ENCODE measurements at places on chromosomes 6 and 20.

DNA sequence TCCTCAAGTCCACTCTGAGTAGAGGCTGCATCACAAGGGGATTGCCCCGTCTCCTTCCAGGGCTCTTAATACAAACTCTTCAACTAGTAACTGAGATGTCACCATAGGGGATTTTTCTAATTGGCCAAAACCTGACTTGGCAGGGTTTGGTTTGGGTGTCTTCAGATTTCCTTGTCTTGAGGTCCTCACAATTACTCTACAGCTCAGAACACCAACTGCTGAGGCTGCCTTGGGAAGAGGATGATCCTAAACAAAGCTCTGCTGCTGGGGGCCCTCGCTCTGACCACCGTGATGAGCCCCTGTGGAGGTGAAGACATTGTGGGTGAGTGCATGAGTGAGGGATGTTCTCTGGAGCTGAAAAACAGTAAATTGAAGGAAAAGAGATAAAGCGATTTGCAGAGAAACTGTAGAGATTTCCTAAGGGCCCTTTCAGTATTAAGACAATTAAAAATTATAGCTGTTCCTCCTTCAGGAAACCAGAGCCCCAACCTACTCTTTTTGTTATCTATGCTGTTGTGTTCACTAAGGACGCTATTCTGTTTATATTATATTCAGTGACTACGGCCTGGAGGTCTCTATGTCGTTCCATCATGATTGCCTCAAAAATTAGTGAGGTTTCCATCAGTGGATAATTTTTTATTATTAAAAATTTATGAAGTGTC is at the start of gene HLA-DQA1:
Gene HLA-DQA1, plus strand, starts transcription at position 188 of the 662 bp plus-strand sequence. Its CDS starts 53 bp downstream, at position 241.
- no peak for DNase-seq

GRCh38 chr20:4604580-4604979 is 117.1 kb upstream of the PRND start:
- no peak for DNase-seq

DNA sequence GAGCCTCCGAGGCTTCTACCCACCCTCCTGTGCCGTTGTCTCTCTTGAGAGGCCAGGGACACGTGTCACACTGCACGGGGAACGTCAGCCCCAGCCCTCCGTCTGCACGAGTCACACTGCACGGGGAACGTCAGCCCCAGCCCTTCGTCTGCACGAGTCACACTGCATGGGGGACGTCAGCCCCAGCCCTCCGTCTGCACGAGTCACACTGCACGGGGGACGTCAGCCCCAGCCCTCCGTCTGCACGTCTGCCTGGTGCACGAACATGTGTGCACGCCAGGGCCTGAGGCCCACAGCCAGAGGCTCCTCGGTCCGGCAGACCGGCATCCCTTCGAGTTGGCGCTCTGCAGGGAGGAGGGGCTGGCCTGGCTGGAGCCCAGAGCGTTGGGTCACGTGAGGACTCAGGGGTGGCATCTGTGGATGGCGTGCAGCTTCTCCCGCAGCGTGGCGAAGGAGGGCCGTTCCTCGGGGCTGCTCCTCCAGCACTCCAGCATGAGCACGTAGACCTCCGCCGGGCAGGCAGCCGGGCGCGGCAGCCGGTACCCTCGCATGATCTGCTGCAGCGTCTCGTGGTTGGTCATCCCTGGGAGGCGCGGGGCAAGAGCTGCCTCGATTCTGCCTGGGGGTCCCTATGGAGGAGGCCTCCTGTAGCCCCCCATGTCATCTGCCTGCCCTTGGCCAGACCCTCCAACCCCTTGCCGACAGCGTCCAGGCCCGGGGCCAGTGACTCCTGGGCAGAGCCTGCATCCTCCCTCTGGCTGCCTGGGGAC is 3.4 kb upstream of the PTK6 start:
- no peak for DNase-seq

GRCh38 chr6:137776786-137777686 is 90.0 kb upstream of the TNFAIP3 start:
- DNase-seq = no peak

GRCh38 chr6:159044899-159045727 is at the start of gene TAGAP:
Gene TAGAP (minus strand): TSS chr6:159044991. CDS start chr6:159044146, 845 bp downstream.
- DNase-seq = no peak

- DNase-seq = no peak
These were observed 40.5 kb downstream of the BEND6 start for GRCh38 chr6:56995347-56995902.

DNA sequence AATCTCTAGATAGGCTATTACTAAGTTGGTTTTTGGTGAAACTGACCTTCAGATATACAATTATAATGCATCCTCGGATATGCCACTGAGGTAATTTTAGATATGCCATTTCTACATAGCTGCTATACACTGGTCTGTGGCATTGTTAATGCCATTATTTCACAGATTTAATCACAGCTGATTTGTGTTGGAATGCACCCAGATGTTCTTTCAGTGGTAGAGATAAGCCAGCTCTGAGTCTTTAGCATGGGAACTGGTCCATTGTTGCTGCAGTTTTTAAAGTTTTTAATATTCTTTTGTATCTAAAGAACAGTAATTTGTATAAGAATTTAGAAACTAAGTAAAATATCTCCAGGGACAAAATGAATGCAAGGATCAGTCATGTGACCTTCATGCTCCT is 6.8 kb downstream of the TMX4 start:
- no peak for DNase-seq

- no peak for DNase-seq
These were observed 30.5 kb upstream of the HLA-G start for GRCh38 chr6:29797135-29797534.

DNA sequence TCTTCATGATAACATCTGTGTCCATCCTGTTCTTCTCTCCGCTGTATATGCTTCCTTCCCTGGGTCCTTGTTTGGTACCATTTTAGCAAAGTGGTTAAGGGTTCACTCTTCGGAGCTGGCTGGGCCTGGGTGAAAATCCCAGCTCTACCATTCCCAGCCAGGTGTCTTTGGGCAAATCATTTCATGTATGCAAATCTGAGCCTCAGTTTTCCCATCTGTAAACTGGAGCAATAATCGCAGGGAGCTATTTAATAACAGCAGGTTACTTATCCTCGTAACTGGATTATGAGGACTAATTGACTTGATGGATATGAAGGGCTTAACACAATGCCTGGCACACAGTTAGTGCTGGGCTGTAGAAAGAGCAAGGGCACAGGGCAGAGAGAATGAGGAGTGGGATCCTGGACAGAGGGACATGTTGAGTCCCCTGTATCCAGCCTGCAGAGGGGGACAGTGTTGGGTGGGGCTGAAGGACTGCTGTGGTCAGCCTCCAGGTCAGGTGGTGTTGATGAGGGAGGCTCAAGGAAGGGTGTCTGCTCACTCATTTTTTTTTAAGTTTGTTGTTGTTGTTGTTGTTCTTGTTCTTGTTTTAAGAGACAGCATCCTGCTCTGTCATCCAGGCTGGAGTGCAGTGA is 44.3 kb upstream of the FAM83D start:
- no peak for DNase-seq

- DNase-seq = no peak
These were observed 379.6 kb upstream of the PLCB4 start for GRCh38 chr20:8689337-8689736.

All from ecto neural progenitor cell (in vitro differentiated cells).